ENCODE measurements at places on chromosomes 12 and 14.

- no peak for DNase-seq
Observed at GRCh38 chr12:132345561-132346200, 16.3 kb upstream of the GALNT9 start.

DNA sequence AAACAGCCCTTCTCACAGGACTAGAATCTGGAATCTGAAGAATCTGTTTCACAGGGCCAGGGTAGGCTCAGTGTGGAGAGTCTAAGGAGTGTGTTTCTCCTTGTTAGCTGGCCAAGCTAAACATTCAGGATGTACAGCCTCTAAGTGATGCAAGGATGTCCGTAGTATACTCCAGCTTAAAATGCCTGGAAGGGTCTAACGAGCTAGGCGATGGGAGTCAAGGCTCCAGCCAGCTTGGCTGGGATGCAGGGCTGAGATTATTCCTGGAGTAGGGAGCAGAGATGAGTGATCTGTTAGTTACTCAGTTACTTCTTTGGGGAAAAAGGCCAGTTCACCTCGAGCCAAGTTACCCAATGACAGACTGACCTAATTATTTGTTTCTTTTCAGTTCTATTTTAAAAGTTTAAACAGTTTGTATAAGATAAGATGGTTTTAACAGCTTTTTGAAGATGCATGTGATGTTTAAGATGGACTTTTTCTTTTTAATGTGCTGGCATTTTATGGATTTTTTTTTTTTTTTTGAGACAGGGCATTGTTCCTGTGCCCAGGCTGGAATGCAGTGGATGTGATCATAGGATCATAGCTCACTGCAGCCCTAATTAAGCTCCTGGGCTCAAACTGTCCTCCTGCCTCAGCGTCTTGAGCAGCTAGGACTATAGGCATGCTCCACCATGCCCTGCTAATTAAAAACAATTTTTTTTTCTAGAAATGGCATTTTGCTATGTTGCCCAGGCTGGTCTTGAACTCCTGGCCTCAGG lies 41.1 kb downstream of the SYNE2 start:
- no peak for DNase-seq

DNA sequence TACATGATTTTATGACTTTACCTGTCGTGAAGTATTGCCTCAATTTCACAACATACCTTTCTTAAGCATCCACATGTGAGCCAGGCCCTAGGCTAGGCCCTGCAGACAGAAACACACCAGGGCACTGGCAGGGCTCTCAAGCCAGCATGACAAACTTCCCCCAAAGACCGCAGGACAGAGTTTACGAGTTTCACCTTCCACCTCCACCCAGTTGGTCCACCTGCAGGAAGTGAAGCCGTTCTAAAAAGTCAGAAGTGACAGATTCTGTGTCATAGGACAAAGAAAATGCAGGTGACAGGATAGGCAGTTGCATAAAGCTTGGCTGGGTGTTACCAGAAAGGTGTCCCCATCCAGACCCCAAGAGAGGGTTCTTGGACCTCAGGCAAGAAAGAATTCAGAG lies 382.3 kb downstream of the PCNX1 start:
- DNase-seq = no peak

GRCh38 chr12:100187857-100188519 lies 12.6 kb upstream of the ACTR6 start:
- DNase-seq = no peak

GRCh38 chr14:34843011-34843554 lies 32.1 kb downstream of the BAZ1A start:
- DNase-seq = no peak

- DNase-seq = no peak
Observed at GRCh38 chr12:124098887-124099286, 125.9 kb downstream of the ZNF664 start.

DNA sequence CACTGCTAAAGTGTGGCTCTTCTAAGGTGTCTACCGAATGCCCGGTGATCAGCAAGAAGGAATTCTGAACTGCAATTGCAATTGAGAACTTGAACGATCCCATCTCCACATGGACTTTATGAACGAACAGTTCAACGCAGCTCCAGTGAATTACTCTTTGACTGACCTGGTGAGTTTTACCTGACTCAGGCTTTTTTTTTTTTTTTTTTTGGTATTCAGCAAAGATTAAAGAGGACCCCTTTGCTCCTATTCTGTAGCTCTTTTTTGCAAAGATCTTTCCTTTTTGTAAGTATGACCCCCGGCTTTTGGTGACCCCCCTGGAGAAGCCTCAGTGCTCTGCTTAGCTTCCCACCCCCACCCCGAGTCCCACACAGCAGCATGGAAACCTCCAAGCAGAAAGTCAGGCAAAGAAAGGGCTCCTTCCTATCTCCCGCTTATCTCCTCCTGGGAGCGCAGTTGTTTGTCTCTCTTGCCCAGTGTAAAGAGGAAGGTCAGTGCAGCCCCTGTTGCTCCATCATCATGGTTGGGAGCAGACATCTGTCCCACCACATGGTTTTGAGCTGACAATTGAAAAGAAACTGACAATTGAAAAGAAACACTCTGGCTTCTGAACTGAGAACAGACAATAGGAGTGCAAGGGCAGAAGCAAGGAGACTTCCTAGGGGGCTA lies 72.1 kb upstream of the DIO3 start:
- DNase-seq = no peak

DNA sequence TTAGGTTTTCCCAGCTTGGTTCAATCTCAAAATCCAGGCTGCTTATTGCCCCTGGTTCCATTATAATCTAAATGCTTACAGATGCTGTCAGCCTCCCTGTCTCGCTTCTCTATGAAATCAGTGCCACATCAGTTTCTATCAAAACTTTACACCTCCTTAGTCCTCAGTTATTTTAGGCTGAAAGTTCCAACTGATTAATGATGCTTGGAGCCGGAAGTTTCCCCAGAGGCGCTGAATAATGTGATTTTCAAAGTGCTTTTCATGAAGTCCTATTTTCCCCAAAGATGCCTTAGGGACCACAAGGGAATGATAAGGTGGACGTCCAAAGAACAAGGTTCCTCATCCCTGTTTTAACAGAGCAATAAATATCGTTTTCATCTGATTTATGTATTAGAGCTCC lies 262.4 kb upstream of the RMST start:
- DNase-seq = no peak

GRCh38 chr12:27901959-27902358 lies 70.6 kb downstream of the PTHLH start:
- DNase-seq = no peak

GRCh38 chr14:77059276-77059915 lies 30.9 kb upstream of the IRF2BPL start:
- DNase-seq = no peak

- no peak for DNase-seq
Observed at GRCh38 chr12:91637789-91638624, 455.4 kb upstream of the DCN start.

DNA sequence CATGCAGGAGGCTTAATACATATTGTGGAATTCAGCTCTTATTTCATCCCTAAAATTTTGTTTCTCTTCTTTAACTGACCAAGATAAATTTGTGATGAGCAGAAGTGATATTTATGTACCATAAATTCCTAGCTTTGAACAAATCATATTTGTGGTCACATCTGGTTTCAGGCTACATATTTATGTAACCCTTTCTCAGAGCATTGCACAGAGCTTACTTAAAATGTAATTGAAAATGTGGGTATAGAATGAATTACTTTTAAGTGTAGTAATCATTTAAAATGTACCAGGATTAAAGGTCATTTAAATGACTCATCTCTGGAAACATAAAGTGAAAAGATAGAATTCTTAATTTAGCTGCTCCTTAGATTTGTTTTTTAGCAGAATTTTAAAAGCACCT lies 129.9 kb upstream of the FRMD6 start:
- no peak for DNase-seq

DNA sequence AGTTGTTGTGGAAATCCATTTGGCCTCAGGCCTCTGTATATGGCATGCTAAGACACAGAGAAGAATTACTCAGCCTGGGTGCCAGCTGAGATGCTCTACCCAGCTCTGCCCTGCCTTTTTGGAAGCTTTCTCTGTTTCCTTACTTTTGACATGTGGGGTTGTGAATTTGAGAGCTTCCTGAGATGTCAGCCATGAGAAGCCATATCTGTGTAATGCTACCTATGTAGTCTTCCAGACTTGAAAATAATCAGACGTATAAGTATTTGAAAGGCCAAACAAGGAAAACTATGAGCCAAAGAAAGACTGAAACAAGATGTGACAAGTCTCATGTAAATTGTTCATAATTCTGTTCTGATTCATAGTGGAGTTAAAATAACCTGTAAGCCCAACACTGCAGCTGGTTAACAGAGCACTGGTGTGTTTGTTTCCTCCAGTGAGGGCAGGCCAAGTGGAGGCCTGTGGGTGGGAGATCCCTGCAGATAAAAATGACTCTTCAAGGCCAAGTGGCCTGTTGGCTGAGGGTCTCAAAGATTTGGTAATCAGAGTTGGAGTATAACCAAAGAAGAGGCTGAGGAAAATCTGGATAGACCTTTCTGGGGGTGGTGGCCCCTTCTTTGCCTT lies 94.0 kb downstream of the TMX1 start:
- DNase-seq = no peak

DNA sequence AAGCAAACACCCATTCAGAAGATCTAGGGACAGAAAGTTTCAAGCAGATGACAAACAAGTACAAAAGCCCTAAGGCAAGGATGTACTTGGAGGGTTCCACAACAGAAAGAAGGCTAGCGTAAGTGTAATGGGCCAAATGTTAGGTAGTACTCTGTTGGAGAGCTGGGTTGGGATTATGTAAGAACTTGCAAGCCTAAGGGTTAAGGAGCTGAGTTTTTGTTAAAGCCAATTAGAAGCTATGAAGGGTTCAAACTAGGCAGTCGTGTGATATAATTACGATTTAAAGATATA lies 41.4 kb downstream of the HECTD1 start:
- DNase-seq = no peak

DNA sequence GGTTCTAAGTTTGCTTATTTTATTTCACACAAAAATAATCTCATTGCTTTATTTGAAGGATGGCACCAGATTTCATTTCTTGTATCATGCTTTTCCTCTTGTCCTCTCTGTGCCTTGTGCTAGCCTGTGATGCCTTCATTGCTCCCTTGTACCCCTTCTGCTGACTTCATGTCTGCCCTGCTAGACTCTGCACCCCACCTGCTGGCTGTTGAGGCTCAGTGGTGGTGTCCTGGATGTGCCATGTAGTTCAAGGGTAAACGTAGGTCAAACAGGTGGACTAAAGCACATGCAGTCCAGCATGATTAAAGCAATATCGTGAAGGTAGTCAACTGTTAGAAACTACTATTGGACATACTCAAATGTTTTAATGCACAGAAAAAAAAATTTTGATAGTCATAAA lies 21.6 kb downstream of the MRPS35 start:
- DNase-seq = no peak

DNA sequence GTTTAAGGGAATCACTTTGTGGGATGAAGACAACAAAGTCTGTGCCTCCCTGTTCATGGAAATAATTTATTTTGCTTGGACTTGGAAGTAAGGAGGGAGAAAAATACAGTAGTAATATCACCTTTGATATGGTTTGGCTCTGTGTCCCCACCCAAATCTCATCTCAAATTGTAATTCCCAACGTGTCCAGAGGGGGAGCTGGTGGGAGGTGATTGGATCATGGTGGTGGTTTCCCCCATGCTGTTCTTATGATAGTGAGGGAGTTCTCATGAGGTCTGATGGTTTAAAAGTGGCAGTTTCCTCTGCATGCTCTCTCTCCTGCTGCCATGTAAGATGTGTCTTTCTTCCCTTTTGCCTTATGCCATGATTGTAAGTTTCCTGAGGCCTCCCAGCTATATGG lies 460.7 kb downstream of the NOVA1 start:
- DNase-seq = peak; percentile 9

DNA sequence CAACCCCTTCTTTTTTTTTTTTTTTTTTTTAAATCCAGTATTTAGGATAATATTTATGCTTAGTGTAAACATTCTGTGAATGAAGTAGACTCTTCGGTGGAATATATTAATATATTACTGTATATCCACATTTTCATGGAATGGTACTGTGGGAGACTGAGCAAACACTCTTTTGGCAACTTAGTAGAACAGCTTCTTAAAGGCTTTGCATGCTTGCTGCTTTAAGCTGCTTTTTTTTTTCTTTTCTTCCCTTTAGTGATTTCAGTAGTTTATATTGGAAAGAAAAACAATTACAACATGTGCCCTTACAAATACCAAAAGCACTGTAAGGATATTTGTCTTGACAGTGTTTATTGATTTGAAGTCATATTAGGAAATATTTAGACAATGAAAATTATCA lies 78.9 kb downstream of the AEBP2 start:
- DNase-seq = no peak

DNA sequence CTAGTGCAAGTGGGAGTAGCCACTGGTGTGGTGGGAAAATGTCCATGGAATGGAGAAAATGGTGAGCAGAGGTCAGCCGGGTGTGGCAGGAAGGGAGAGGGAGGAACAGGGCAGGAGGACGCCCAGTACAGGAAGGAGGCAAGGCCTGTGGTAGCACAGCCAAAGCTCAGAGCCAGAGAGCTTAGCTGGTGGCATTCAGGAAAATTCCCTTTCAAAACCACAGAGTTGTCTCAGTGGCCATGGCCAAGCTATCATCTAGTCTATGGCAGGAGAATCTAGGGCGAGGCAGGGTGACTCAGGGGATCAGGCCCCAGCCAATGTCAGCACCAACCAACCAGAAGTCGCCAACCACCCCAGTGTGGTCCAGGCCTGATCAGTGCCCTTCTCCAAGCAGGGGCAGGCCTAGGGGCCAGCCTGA lies 67.7 kb upstream of the DDX11 start:
- DNase-seq = no peak

DNA sequence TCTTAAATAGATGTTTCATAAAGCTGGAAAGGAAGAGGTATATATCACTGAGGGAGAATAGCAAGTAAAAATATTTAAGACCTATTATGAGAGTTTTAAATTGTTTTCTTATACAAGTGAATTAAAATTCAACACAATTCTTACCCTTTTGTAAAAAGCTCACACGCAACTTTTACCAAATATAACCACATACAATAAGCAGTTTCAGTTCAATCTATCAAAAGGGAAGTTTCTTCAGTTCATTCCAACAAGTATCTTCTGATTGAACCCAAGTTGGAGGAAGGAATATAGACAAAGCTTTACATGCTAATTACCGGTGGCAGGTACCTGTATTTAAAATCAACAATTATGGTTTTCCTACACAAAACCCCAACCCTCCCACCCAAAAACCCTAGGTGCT lies 41.1 kb downstream of the GTF2A1 start:
- no peak for DNase-seq

GRCh38 chr12:2214411-2214810 lies 161.6 kb downstream of the CACNA1C start:
- DNase-seq = no peak

GRCh38 chr14:23443881-23444280 lies 8.4 kb upstream of the MYH7 start:
- DNase-seq = no peak

DNA sequence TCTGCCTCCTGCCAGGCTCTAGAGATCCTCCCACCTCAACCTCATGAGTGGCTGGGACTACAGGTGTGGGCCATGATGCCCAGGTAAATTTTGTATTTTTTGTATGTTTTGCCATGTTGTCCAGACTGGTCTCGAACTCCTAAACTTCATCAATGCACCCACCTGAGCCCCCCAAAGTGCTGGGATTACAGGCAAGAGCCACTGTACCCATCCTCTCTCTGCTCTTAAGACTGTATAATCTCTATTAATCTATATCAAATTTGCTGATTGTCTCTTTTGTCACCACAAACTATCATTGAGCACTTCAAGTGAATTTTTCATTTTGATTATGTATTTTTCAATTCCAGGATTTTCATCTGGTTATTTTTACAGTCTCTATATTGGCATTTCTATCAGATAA lies 440.3 kb downstream of the NOVA1 start:
- no peak for DNase-seq

Data from WERI-Rb-1 (cell line).